ENCODE measurements at places on chromosomes 7 and 10.

DNA sequence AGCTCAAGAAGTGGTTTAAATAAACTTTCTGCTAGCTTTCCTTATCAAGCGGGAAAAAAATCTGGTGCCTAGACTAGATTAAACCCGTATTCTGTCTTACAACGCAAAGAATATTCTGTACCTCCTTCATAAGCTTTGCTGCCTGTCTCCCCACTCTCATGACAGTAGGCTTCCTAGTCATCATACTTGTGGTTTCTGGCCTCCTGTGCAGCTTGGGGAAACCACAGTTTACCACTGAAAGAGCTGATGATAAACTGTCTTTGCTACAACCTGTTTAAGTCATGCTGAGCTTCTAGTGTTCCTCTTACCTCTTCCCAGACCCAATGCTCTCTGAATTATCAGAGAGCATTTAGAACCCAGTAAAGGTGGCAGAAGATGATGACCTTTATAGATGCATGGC lies 55.0 kb downstream of the PODXL start:
- no peak for DNase-seq

DNA sequence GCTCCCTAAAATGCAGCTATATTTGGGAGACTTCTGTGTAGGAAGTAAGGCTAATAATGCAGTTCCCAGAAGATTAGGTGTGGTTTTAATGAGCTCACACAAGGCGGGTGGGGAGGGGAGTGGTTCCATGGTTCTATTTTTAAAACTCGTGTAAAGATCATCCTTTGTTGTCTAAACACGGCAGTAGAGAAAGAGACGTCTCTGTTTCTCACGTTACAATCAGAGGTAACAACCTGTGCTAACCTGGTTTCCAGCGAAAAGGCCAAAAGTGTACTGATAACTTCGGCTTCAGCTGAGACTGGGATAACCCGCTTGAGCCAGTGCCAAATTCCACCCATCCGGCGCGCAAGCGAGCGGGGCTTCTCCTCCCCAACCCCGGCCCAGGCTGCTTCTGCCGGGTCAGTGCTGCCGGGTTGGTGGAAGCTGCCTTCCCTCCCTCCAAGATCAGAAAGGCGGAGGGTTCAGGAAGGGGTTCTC lies 2.5 kb upstream of the MAP3K8 start:
- peak; percentile 41 for DNase-seq

DNA sequence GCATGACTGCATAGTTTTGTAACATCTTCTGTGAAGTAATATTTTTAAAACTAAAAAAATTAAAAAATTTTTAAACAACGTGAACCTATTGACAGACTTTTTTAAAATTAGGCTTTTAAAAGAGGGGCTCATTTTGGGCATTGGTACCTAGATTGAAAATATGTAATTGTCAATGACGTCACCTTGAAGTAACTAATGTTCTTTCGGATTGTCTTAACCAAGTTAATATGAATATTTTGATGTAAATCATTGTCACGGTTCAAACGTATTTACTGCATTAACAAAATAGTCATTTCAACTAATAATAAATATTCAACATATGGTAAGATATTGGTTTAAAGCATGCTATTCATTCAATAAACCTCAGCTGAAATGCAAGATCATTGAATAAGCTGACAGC lies 719.8 kb downstream of the ANKRD7 start:
- no peak for DNase-seq

DNA sequence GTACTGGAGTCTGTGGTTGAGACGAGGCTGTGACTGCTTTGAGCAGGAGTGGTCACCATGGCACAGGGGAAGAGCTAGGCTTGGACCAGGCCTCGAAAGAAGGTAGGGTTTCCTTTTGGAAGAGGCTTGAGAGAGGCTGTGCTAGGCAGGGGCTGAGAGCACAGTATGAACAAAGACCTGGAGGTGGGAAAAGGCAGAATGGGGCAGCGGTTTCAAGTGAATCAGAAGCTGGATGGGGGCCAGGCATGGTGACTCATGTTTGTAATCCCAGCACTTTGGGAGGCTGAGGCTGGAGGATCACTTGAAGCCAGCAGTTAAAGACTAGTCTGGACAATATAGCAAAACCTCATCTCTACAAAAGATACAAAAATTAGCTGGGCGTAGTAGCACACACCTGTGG lies 65.9 kb downstream of the CLIP2 start:
- DNase-seq = no peak

Data from left ventricle myocardium inferior (tissue), 1 donor.